NCI-H748 treated with DMSO at 0.1 percent for 48 hours (cell line): ENCODE measurements at places on chromosomes 12 and 14.

DNA sequence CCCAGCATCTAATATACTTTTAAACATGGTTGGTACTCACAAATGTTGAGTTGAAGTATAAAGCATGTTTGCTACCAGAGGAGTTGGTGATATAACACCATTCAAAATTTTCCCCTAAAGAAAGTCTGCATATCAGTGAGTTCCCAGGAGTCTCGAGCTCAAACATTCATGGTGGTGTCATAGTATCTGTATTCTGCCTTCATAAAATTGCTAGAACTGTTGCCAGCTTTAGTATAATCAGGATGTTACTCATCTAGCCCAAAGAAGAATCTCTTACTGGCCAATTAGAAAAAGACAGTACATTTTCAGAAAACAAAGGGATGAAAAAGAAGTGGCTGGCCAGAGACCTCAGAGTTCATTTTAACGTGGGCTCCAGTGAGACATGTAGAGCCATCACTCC is 374.7 kb downstream of the KCNH5 start:
- DNase-seq: no peak

DNA sequence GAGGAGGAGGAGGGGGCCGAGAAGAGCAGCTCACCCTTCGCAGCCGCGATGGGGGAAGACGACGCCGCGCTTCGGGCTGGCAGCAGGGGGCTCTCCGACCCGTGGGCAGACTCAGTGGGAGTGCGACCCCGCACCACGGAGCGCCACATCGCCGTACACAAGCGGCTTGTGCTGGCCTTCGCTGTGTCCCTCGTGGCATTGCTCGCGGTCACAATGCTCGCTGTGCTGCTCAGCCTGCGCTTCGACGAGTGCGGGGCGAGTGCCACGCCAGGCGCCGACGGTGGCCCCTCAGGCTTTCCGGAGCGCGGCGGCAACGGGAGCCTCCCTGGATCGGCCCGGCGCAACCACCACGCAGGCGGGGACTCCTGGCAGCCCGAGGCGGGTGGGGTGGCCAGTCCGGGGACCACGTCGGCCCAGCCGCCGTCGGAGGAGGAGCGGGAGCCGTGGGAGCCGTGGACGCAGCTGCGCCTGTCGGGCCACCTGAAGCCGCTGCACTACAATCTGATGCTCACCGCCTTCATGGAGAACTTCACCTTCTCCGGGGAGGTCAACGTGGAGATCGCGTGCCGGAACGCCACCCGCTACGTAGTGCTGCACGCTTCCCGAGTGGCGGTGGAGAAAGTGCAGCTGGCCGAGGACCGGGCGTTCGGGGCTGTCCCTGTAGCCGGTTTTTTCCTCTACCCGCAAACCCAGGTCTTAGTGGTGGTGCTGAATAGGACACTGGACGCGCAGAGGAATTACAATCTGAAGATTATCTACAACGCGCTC is 745 bp downstream of the TRHDE start:
- DNase-seq: no peak

DNA sequence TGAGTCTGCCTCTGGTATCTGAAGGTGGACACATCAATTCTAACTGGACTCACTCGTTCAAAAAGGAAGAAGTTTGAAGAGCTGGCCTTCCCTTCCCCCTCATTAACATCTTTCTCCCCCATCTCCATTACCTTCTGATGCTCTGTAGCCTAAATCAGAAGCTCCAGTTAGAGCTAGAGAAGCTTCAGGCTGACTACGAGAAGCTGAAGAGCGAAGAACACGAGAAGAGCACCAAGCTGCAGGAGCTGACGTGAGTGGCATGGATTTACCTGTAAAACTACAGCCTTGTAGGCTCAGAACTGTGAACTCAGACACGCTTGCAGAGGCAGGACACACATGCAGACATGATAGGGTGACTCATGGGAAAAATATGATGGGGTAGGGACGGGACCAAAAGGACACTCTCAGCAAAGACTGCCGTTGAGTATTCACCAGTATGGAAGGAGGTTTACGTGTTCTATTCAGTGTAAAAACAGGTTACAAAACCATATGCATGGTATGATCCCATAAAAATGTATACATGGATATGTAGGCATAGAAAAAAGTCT is 14.3 kb upstream of the PIP4K2C start:
- no peak for DNase-seq

DNA sequence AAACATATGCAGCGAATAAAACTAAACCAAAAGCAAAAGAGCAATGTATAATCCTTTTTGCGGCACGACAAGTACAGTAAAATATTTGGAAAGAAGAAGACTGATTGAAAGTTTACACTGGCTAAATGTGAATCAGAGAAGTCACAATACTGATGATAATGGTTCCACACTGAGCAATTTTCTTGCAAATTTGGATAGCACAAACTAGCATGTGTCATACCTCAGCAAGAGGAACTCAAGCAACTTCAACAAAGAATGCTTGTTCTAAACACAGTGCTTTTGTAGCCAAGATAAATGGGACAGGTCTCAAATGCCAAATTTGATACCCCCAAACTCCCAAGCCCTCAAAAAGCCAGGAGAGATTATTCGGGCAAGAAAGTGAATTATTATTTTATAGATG is 839.1 kb downstream of the GALC start:
- no peak for DNase-seq

- no peak for DNase-seq
Observed at GRCh38 chr14:55834390-55834789, 254.4 kb downstream of the KTN1 start.
